Fibroblast of pulmonary artery (primary cell): ENCODE measurements at places on chromosomes 6 and 20.

- no peak for DNase-seq
Observed at GRCh38 chr6:36019167-36019566, 5.3 kb downstream of the SLC26A8 start.

- DNase-seq = no peak
Observed at GRCh38 chr20:57834306-57835073, 124.7 kb upstream of the PMEPA1 start.

- DNase-seq = peak; percentile 84
Observed at GRCh38 chr6:32413427-32414047, 6.6 kb upstream of the BTNL2 start.

DNA sequence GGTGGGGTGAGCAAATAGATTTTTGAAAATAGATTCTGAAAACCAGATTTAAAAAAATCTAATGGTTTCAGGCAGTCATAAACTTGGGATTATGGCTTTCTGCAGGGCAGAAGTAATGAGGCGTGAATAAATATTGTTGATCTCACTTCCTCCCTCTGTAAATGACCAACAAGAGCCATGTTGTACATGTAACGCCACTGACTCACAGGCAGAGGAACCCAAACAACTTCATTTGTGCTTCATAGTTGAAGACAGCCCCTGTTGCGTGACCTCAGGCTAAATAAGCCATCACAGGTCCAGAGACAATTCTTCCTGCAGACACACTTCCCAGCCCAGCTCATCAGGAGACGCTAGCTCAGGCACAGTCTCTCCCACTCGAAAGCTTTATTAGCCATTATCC is 59.1 kb upstream of the F13A1 start:
- no peak for DNase-seq

DNA sequence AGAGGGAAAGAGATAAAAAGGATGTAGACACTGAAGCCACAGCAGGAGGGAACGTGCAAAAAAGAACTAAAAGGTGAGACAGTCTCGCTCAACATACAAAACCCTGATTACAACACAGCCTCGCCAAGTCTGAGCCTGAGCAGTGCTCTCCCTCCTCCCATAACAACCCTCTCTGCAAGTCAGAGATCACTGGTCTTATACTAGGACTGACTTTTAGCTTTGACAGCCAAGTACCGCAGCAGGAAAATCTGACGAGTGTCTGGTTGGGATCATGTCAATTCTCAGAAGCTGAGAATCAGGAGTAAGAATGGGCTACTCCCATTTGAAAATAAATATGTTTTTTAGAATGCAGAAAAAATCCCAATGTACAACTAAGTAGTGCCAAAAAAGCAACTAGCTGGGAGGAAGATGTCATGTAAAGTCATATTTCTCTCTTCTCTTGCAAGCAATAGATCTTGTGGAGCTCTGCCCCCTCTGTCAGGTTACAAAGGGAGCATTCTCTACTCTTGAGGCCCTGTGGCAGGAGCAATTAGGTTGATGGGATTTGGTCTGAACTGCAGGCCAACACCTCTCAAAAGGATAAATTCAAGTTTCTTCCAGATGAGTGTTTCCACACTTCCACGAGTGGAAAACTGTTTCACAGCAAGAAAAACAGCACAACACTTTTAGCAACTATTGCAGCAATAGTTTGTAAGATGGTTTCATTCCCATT is 118.9 kb upstream of the COL21A1 start:
- DNase-seq = no peak

DNA sequence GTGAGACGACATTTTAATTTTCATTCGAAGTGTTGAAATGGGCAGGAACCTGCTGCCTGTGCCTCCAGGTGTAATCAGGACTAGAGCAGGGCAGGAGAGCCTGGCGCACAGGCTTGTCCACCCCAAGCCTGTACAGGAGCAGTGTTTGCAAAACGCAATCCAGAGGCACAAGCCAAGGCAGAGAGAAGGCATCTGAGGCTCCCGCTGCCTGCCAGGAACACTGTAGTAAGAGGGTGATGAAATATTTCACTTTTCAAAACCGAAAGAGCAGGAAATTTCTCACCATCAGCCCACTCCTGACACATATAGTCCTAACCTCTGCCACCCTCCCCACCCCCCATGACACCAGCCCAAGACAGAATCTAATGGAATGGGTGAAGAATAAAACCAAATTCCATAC is 132.5 kb downstream of the RTN4IP1 start:
- DNase-seq = no peak

DNA sequence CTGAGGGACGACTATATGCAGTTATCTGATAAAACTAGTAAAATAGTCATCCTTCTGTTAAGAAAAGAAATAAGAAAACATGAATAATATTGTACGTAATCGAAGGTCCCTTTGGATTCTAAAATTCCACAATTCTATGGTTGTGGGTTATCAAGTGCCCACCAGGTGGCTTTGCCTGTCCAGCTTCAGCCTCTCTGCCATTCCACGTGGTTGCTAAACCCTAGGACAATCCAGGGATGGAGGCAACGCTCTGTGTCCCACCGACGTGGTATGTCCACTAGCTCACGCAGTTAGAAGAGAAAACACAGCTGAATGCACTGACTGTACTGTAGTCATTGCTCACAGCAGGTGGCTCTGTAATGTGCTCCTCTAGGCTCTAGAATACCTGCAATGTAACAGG is 349.3 kb downstream of the FARS2 start:
- DNase-seq = no peak

GRCh38 chr6:139905404-139906052 is 531.1 kb upstream of the CITED2 start:
- peak; percentile 29 for DNase-seq

- DNase-seq = no peak
Observed at GRCh38 chr6:51625566-51625965, 461.8 kb downstream of the PKHD1 start.

DNA sequence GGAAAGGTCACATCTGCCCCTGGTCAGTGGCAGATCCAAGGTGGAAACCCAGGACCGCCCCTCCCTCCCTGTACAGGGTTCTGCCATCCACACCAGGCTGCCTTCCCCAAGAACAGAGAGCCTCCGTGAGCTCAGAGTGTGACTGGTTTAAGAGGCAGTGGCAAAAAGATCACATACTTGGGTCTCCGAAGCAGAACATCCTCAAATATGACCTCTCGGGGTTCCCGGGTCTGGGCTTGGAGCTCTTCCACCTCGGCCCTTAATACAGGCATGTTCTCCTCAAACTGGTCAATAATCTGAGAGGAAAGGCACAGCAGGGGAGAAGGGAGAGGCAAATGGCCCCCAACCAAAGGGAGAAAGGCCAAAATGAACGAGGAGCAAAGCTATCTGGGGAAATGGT is 14.8 kb downstream of the C20orf96 start:
- no peak for DNase-seq

DNA sequence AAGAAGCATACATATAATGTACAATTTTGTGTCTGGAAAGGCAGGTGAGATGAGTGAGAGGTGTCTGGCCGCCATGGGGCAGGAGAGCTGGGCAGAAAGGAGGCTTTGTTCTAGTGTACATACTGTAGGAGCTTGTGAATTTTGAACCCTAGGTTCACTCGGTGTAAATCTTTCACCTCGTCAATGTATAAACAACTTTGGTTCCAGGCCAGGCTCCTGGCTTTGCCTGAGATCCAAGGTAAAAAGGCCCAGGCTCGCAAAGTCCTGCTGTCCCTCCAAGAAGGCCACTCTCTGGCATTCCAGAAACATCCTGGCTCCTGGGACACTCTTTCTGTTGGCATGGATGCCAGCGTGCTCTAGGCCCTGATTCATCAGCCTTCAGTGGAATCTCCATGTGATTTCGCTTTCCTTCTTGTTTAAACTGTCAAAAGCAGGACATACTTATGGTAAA is 7.1 kb upstream of the SLC22A7 start:
- no peak for DNase-seq

DNA sequence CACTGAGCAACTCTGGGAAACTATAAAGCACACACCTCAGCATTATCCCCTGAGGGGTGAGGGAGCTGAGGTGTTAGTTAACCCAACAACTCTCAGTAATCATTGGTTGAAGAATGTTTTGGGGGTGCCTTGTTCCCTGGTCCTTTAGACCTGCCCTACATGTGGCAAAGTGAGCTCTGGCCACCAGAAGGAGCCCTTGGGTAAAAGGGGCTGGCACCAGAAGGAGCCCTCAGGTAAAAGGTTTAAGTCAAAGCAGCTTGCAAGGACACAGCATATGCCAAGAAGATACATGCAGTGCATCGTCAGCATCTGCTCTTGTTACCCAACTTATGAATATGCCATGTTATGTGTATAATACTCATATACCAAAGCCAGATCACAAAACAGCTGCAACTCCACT is 1081.7 kb downstream of the KIF16B start:
- DNase-seq = no peak

- DNase-seq = no peak
Observed at GRCh38 chr6:46022106-46022948, 6.7 kb upstream of the CLIC5 start.

DNA sequence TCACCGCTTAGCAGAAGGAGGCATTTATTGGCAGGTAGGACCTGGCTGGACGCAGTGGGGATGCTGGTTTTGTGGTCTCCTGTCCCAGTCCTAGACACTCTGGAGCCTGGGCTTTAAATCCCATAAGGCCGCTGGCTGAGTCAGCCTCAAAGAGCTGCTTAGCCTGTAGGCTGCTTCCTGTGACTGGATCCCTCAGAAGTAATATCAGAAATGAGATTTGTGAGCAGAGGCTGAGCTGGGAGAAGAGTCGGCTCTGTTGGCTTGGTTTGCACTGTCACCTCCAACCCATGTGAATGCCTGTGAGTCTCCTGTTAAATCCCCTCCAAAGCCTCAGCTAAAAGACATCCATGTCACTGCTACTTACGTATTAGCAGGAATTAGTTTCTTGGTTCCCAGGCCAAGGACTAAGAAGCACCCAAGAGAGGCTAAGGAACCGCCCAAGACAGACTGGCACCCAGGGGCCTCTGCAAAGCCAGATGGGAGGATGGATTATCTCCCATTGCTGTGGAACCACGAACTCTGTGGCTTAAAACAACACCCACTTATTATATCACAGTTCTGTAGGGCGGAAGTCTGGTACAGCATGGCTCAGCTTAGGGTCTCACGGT is 289.4 kb downstream of the CDC5L start:
- DNase-seq = no peak

DNA sequence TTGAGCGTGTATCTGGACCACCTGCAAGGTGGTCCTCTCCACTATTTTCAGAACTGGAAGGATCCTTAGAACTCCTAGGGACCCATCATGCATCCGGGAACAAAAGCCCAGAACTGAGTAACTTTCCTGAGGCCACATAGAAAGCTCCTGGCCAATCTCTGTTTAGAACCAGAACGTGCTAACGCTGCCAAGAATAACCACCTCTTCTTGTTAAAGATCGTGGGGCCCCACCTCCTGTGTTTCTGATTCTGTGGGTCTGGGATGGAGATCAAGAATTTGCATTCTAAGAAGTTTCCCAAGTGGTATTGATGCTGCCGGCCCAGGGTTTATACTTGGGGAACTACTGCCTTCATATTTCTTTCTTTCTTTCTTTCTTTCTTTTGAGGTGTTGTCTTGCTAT is 13.3 kb downstream of the CD40 start:
- DNase-seq = peak; percentile 26

DNA sequence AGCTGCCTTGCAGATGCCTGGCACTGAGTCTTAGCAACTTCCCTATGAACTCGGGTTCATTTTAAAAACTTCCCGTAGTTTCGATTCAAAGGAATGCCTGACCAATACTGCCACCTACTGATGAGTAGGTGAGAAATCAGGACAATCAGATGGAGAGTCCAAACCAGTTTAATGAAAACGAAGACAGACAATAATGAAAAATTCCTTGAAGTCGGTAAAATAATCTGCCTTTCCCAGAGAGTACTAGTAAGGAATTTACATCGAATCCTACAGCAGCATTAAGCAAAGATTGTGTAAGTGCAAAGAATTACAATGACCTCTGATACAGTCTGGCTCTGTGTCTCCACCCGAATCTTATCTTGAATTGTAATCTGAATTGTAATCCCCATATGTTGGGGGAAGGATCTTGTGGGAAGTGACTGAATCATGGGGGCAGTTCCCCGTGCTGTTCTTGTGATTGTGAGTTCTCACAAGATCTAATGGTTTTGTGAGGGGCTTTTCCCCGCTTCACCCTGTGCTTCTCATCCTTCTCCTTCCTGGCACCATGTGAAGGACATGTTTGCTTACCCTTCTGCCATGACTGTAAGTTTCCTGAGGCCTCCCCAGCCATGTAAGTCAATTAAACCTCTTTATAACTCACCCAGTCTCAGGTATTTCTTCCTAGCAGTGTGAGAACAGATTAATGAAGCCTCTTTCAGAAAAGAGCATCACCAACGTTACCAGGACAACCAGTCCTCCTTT is 134.4 kb downstream of the ARHGAP18 start:
- DNase-seq = peak; percentile 78

- no peak for DNase-seq
Observed at GRCh38 chr6:153263489-153263888, 132.4 kb upstream of the RGS17 start.

- DNase-seq = no peak
Observed at GRCh38 chr6:45983062-45983461, 32.6 kb downstream of the CLIC5 start.

- peak; percentile 9 for DNase-seq
Observed at GRCh38 chr6:34462551-34462971, 3.3 kb upstream of the PACSIN1 start.

GRCh38 chr6:39251406-39251805 is 22.1 kb upstream of the KCNK5 start:
- no peak for DNase-seq

- DNase-seq = no peak
Observed at GRCh38 chr6:166728884-166729530, 102.0 kb upstream of the RPS6KA2 start.

DNA sequence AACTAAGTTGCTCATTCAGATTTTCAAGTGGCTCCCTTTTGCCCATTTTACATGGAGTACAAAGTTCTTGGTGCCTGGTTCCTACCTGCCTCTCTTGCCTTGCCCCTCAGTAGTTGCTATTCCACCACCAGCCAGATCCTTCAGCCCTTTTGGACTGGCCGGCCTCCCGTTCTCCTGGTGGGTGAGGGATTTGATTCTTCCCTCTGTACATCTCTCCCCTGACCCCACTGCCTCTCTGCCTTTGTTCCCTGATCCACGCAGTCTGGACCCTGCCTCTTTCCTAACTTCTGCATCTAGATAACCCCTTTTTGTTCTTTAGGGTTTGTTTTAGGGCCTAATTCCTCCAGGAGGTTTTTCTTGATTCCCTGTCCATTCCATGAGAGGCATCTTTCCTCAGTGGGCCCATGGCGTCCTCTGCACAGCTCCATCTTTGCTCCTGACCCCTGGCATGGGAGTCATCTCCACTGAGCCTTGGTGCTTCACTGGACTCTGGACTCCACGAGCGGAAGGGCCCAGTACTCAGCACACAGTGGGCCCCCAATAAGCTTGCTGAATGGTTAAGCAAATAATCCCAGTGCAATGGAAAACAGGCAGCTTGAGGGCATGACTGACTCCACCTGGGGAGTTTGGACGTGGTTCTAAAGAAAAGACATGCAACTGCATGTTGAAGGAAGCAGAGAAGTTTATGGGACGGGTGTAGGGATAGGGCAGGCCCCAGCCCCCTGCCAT is 309.3 kb upstream of the SUPT3H start:
- no peak for DNase-seq

DNA sequence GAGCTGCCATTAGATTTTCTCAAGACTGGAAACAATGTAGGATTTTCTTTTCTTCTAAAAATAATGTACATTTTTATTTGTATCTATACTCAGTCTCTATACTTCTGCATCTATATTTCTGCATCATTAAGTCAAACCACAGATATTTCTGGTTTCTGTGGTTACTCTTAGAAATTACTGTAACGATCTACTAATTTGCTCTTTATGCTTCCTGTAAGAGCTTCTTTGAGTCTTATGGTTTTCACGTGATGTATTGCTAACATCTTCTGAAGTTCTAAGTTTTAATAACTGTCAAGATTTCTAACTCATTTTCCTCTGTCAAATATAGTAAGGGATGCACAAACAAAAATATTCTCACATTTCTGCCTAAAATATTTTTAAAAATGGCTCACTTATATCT is 1144.5 kb downstream of the HACE1 start:
- no peak for DNase-seq
